Activated CD4-positive, alpha-beta T cell treated with anti-CD3 and anti-CD28 coated beads for 4 hours (primary cell): ENCODE measurements at places on chromosomes 13 and 19.

GRCh38 chr13:72504131-72504841 lies 223.1 kb downstream of the MZT1 start:
- DNase-seq, result no peak

GRCh38 chr13:43235028-43235427 lies 211.6 kb downstream of the DNAJC15 start:
- no peak for DNase-seq

GRCh38 chr13:63304497-63304896 lies 1888.8 kb upstream of the PCDH20 start:
- DNase-seq, result no peak

- no peak for DNase-seq
Observed at GRCh38 chr19:30202060-30202600, 170.1 kb upstream of the ZNF536 start.

GRCh38 chr19:48914181-48914580 lies 14.1 kb downstream of the NUCB1 start:
- no peak for DNase-seq

DNA sequence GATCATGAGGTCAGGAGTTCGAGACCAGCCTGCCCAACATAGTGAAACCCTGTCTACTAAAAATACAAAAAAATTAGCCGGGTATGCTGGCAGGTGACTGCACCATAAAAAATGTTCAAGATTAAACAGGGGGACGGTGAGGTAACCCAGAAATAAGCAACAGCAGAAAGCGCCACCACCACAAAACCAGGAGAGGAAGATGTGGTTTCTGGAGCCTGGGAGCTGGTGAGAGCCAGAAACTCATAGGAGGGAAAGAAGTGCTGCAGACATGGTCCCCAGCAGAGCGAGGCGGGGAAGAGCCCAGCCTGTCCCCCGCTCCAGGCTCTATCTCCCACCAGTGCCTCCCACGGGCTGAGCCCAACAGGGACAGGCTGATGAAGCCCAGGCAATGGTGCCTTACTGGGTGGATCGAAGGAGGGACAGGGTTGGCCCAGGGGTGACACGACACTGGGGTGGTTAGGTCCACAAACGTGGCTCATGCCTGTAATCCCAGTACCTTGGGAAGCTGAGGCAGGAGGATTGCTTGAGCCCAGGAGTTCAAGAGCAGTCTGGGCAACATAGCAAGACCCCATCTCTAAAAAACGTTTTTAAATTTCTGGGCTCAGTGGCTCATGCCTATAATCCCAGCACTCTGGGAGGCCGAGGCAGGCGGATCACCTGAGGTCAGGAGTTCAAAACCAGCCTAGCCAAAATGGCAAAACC lies 19.0 kb downstream of the SPC24 start:
- DNase-seq, result no peak

DNA sequence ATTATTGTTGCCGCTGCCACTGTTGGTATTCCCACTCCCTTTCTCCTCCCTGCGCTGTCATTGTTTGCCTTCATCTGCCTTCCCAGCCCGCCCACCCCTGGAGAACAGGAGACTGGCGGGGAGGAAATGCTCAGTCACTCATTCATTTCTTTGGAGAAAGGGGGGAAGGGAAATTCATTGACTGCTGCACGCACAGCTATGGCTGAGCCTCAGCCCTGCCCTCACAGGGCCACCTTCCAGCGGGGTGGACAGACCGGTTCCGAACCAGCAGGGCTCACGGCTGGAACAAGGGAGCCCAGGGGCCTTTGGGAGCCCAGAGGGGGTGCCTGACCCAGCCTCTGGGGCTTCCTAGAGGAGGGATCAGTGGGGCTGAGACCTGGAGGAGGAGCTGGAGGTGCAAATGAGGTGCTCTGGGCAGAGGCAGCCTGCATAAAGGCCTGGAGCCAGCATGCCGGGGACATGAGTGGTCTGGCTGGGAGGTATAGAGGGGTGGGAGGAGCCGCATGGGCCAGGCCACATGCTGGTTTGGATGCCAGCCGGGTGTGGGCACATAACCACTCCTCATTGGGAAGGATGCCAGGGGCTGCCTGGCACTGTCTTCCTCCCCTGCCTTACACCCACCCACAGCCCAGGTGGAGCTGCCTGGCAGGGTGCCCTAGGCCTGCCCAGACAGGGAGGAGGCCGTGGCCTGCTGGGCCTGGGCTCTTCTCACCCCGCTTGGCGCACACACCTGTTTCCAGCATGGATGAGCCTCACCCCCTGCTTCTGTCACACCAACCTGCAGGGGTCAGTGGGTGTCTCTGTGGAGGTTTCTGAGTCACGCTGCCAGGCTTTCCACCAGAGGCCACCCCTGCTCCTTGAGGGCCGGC lies 26.8 kb downstream of the PPP5C start:
- DNase-seq, result no peak

DNA sequence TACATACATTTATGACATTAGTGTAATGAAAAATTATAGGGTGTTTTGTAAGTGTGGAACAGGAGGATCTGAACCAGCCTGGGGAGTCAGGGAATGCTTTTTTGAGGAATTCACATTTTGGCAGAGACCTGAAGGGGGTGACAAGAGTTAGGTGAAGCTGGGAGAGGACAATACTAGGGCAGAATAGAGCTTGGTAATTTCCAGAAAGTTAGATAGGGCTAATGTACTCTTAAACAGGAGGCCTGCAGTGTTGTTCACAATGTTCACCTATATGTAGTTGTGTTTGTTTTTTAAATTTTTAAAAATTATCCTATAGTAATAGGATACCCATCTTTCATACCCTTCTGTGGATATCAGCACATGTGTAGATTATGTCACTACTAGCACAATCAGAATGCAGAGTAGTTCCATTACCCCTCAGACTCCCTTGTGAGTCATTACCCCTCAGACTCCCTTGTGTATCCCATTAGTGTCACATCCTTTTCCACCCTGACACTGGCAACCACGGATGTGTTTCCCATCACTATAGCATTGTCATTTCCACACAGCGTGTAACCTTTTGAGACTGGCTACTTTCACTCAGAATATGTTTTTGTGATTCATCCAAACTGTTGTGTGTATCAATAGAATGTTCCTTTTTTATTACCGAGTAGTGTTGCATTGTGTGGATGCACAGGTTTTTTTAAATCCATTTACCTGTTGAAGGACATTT lies 43.1 kb downstream of the PCCA start:
- DNase-seq, result peak; percentile 2

DNA sequence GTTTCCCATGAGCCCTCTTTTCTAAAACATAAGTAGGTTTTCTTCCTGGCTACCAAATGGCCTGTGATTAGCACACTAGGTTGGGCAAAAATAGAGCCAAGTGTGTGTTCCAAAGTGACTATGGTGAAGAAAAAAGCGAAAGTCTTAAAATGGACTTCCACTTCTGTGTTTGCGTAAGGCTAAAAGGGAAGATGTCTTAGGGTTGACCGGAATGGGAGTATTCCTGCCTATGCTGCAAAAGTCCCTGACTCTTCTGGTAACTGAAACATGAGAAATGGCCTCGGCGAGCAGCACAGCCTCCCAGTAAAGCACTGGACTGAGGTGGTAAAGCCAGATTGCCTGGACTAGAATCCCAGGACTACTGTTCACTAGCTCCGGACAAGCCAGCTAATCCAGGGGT lies 2.4 kb upstream of the FPR1 start:
- DNase-seq, result no peak

DNA sequence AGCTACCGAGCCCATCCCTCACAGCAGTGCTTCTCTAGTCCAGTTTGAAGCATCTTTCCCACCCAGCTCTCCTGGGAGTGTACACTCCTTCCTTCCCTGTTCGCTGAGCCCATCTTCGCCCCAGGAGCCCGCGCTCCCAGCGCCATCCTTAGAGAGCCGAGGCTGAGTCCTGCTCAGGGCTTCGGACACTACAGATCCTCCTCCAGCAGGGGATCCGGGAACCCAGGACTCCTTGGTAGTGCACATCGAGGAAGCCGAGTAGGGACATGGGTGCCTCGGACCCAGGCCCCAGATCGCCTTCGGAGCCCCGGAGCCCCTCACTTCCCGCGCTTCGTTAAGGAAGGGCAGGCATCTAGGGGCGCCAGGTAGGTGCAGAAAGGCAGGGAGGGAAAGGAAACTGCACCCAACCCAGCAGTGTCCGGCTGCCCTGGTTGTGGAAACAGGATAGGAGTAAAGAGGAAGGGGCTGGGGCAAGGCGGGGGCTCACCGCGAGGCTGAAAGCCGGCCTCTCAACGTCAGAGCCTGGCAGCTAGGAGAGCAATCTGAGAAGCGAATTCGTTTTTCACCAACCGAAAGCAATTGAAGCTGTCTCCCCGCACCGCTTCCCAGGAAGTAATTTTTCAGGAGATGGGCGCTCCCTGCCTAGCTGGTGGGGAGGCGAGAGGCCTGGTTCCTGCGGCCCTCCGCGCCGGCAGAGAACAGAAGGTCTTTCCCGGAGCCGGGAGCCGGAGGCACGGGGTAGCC lies 1.0 kb downstream of the PDX1 start:
- no peak for DNase-seq

- no peak for DNase-seq
Observed at GRCh38 chr19:49408816-49409440, 14.3 kb downstream of the PTH2 start.
